RWPE2 (cell line): ENCODE measurements at places on chromosomes 7 and 10.

GRCh38 chr7:110179037-110179436, 911.9 kb upstream of the LRRN3 start:
- H3K4me3 ChIP-seq: no peak overlapping the region
- no peaks in the 10 kb centered on the region for H3K36me3 ChIP-seq
- H3K27ac ChIP-seq: no peak overlapping the region
- peaks cover 3% of the 10 kb centered on the region for H3K27me3 ChIP-seq
- H3K4me1 ChIP-seq: no peaks in the 10 kb centered on the region
- DNase-seq: no peak

- H3K27me3 ChIP-seq: no peaks in the 10 kb centered on the region
- peaks cover 18% of the 10 kb centered on the region for H3K4me1 ChIP-seq
- H3K4me3 ChIP-seq: no peak overlapping the region
- DNase-seq: no peak
Observed at GRCh38 chr7:30411173-30411572, 67.4 kb downstream of the NOD1 start.

- no peak overlapping the region for H3K4me3 ChIP-seq
- peaks cover 15% of the 10 kb centered on the region for H3K4me1 ChIP-seq
- no peak for DNase-seq
Observed at GRCh38 chr7:73701357-73701995, 18.0 kb downstream of the STX1A start.

DNA sequence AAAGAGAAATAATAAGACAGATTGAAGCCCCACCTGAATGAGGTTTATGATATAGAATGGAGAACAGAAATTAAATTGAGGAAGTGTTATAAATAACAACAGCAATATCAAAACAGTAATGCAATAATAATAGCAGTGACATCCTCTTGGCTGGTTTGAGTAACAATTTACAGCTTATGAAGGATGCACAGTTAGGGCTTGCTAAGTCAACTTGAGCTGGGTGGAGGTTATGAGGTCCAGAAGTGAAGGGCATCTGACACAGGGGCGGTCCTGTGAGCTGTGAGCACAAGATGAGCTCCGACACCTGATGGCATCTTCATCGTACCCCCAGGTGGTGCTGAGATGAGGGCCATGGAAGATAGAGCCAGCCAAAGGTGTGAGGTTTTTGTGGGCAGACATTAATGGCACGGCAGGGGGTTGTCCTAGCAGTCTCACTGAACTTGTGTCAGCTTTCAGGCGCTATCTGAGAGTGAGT, 30.5 kb downstream of the ARHGAP22 start:
- H3K4me3 ChIP-seq: no peak overlapping the region
- DNase-seq: no peak
- H3K36me3 ChIP-seq: no peaks in the 10 kb centered on the region
- H3K27me3 ChIP-seq: no peaks in the 10 kb centered on the region
- H3K4me1 ChIP-seq: no peaks in the 10 kb centered on the region

- no peak for DNase-seq
- H3K36me3 ChIP-seq: peaks cover 43% of the 10 kb centered on the region
- H3K27ac ChIP-seq: no peak overlapping the region
- no peaks in the 10 kb centered on the region for H3K4me1 ChIP-seq
Observed at GRCh38 chr7:139582671-139583155, 59.2 kb downstream of the CLEC2L start.

DNA sequence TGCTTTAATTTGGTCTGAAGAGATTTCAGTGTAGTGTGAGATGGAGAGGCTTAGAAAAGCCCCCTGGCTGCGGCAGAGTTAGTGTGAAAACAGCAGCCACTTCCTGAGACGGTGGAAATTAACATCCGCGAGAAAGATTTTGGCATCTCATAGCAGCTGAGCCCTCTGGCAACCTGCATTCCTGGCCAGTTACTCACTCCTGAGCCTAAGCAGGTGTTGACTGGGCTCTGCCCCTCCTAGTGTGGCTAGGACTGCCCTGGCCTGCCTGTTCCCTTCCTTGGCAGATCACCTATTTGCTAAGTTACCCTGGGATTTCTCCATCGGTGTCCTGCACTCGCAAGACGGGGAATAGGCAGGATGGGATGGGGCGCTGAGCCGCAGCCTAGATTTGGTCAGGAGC, 57.6 kb upstream of the LMTK2 start:
- H3K4me1 ChIP-seq: peaks cover 6% of the 10 kb centered on the region
- H3K27ac ChIP-seq: peak overlapping the region; percentile 64
- no peaks in the 10 kb centered on the region for H3K36me3 ChIP-seq
- no peaks in the 10 kb centered on the region for H3K27me3 ChIP-seq
- no peak overlapping the region for H3K4me3 ChIP-seq

- no peak for DNase-seq
- H3K27ac ChIP-seq: no peak overlapping the region
- no peaks in the 10 kb centered on the region for H3K27me3 ChIP-seq
- no peaks in the 10 kb centered on the region for H3K4me1 ChIP-seq
Observed at GRCh38 chr7:78326189-78326588, 527.6 kb downstream of the PHTF2 start.

- no peaks in the 10 kb centered on the region for H3K36me3 ChIP-seq
- DNase-seq: no peak
- no peak overlapping the region for H3K27ac ChIP-seq
- H3K4me1 ChIP-seq: peaks cover 14% of the 10 kb centered on the region
Observed at GRCh38 chr7:35032166-35032565, 5.1 kb downstream of the DPY19L1 start.

DNA sequence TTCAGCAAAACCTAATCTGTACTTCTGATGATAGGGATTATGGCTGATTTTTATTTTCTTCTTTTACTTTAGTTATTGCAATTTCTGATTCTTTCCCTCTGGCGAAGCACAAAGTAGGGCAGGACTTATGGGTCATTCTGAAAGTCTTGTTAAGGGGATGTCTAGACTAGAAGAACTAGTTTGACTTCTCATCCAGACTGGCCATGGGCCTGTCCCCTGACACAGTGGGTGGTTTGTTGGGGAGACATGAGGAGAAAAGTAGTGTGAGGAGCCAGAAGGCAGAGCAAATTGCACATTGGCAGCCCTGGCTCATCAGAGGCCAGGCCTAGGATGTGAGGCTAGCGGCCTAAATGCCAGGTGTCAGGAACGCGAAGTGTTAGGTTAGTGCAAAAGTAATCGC, 152.8 kb downstream of the RTKN2 start:
- H3K27me3 ChIP-seq: no peaks in the 10 kb centered on the region
- H3K36me3 ChIP-seq: no peaks in the 10 kb centered on the region
- DNase-seq: no peak
- no peak overlapping the region for H3K4me3 ChIP-seq
- peaks cover 6% of the 10 kb centered on the region for H3K4me1 ChIP-seq

- peak; percentile 88 for DNase-seq
- peaks cover 14% of the 10 kb centered on the region for H3K4me1 ChIP-seq
- H3K36me3 ChIP-seq: no peaks in the 10 kb centered on the region
Observed at GRCh38 chr10:29839826-29840515, 205.2 kb upstream of the SVIL start.

- H3K36me3 ChIP-seq: no peaks in the 10 kb centered on the region
- no peak for DNase-seq
- H3K27me3 ChIP-seq: no peaks in the 10 kb centered on the region
Observed at GRCh38 chr7:119643558-119643957, 629.4 kb upstream of the KCND2 start.

DNA sequence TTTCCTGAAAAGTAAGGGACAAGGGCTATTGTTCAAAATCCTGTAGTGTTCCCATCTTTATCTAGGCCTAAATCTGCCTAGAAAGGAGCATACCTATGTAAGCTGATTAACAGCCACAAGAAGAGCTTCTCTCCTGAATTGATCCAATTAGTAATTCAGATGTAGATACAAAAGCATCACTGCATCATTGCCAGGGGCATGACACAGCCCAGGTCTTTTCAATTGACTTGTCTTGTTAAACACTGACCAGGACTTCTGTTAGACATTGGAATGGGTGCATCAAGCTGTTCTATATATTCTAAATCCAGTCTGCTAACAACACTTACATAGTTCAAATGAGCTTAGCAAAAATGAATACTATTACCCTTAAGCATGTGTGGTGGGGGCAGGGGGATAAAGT, 589.2 kb downstream of the INHBA start:
- no peaks in the 10 kb centered on the region for H3K27me3 ChIP-seq
- DNase-seq: no peak
- H3K4me3 ChIP-seq: no peak overlapping the region

DNA sequence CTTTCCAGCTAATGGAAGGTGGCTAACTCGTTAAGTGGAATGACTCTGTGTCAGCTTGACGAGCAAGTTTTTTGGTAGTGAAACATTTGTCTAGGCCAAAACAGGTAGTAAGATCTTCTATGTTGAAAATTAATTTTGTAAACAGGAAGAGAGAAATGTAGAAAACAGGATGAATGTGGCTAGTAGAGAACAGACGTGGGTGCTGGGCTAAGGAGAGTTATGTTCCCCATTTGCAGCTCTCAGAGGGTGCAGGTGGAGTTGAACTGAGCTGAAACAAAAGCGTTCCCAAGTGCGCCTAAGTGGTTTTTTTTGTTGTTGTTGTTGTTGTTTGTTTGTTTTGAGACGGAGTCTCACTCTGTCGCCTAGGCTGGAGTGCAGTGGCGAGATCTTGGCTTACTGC, 59.5 kb upstream of the SRPK2 start:
- H3K4me1 ChIP-seq: no peaks in the 10 kb centered on the region
- no peak overlapping the region for H3K4me3 ChIP-seq
- H3K36me3 ChIP-seq: no peaks in the 10 kb centered on the region
- no peak overlapping the region for H3K27ac ChIP-seq
- no peak for DNase-seq
- no peaks in the 10 kb centered on the region for H3K27me3 ChIP-seq

DNA sequence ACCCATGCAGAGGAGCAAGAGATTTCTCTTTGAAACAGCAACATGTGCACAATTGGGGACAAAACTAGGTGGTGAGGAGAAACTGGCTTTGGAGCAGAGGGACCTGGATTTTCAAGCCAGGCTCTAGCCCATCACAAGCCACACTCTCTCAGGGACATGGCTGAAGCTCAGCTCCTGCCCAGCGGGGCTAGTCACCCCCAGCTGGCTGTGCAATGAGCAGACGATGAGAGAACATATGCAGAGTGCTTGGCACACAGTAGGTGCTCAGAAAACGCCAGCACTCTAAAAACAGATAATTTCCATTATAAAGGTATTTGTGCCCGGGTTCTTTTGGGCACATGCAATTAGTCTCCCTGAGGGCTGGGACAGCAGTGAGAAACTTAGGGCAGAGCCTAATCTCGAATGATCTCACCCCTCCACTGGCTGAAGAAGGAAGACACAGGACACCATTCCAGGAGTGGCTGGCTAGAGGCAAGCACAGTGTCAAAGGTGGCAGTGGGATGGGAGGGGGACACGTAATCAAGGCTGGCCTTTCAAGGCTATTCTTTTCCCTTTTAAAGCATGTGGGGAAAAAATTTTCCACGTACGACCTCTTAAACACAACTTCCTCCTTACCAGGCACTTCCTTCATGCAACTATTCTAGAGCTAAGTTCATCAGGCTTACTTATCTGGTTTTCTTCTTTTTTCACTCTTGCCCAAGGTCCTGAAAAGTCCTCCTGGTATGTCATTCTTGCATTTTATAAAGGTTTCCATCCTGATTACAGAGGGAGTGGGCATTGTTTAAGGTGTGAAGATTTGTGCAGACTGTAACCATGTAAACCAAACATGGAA, 15.1 kb downstream of the FAM53B start:
- H3K4me3 ChIP-seq: no peak overlapping the region
- H3K27ac ChIP-seq: no peak overlapping the region
- no peaks in the 10 kb centered on the region; the same call in 1 of the 2 replicates for H3K36me3 ChIP-seq
- no peak for DNase-seq
- no peaks in the 10 kb centered on the region for H3K27me3 ChIP-seq

DNA sequence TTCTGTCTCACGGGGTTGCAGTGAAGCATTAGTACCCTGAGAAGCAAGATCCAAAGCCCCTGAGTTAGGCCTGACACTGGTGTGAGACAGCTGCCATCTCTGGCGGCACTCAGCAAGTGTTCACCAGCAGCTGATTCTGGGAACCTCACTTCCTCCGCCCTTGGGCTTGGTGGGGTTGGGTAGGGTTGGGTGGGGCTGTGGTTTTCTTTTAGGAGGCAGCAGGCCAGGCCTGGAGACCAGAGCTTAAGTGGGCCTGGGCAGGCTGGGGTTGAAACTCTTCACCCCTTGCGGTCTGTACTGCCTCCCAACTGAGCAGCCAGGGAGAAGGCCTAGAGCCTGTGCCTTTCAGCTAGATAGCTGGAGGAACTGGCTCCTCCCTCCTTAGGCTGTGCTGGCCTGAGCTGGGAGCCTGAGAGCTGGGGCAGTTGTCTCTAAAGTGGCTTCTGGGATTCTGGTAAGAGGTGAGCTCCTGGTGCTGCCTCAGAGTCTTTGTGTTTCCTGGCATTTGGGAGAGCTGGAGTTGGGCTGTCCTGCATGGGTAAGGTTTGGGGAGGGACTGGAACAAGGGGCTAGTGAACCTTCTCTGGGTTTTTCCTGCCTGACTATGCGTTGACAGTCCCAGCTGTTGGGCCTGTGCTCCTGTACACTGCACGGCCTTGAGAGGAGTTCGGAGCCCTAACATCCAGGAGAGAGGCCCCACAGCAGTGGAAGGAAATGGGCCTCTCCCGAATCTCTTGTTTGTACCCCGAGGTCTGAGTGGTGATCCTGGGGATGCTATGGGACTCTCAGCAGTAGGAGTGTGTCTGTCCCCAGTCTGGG, 5.1 kb downstream of the TSPAN14 start:
- H3K27me3 ChIP-seq: no peaks in the 10 kb centered on the region
- peaks cover 75% of the 10 kb centered on the region for H3K4me1 ChIP-seq
- H3K27ac ChIP-seq: peak overlapping the region; percentile 100
- H3K4me3 ChIP-seq: peak overlapping the region; percentile 7
- peaks cover 11% of the 10 kb centered on the region for H3K36me3 ChIP-seq

- no peaks in the 10 kb centered on the region for H3K27me3 ChIP-seq
- no peak for DNase-seq
- no peak overlapping the region for H3K4me3 ChIP-seq
- H3K27ac ChIP-seq: no peak overlapping the region
Observed at GRCh38 chr10:117472872-117473271, 69.7 kb upstream of the EMX2 start.

DNA sequence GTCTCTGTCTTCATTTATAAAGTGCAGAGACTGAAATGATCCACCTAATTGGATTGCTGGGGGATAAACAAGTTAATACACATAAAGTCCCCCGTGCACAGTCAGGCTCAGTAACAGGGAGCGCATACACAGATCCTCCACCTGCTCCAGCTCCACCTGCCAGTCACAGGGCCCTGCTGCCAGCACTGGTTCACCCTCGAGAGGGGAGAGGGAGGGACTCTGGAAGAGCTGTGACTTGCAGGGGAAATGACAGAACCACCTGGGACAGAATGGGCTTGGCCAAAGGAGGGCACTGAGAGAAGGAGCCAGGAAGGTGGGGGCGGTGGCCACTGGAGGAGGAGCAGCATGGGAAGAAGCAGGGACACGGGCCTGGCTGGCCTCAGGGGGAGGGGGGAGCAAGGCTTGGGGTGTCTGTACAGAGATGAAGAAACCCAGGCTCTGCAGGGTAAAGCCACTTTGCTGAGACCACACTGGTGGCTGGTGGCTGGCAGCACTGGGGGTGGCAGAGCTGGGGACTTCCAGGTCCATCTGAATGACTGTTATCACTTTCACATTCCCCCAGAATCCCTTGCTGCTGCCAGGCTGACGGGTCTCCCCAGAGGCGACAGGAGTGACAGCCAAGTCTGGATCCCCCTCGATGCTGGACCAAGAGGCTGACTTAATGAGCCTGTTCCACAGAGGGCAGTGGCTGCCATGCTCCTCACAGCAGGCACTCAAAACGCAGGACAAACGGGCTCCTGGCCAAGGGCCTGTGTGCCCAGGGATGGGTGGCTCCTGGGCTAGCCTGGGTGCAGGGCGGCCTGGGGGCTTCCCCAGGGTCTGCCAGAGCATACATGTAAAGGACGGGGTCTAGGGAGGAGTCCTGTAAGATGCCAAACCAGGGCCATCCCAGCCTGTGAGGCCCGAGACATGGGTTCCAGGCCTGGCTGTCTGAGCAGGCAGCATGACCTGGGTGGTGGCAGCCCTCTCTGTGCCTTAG, 151.1 kb downstream of the SH3PXD2A start:
- H3K27ac ChIP-seq: no peak overlapping the region
- H3K27me3 ChIP-seq: no peaks in the 10 kb centered on the region
- H3K4me3 ChIP-seq: no peak overlapping the region

- no peaks in the 10 kb centered on the region for H3K36me3 ChIP-seq
- H3K4me3 ChIP-seq: no peak overlapping the region
Observed at GRCh38 chr10:70461397-70462348, 16.9 kb upstream of the PALD1 start.
